NCI-H774 (cell line): ENCODE measurements at places on chromosomes 5 and 9.

GRCh38 chr5:142974409-142974808 is 204.2 kb downstream of the ARHGAP26 start:
- no peak for DNase-seq

GRCh38 chr9:1653282-1653681 is 361.9 kb upstream of the SMARCA2 start:
- DNase-seq: no peak

GRCh38 chr5:107776922-107777740 is 106.4 kb upstream of the EFNA5 start:
- DNase-seq: no peak

- DNase-seq: no peak
Observed at GRCh38 chr5:166436872-166437271, 1854.6 kb upstream of the WWC1 start.
